ENCODE measurements at places on chromosomes 6 and 20. TPM values are rescaled to one million over a fixed set of nuclear protein-coding genes. Genes with fewer than 3 reads are reported as not detected.

Gene SIRPD
- 0.27 TPM for total RNA-seq

Gene BTN1A1
- total RNA-seq = not detected

Gene LY6G5B
- 7.8 TPM for total RNA-seq

Gene GNAS-AS1
- under 0.01 TPM for total RNA-seq

Gene LAMA2
- total RNA-seq = not detected

All from hematopoietic multipotent progenitor cell (in vitro differentiated cells).